ENCODE measurements at places on chromosomes 5 and 9.

- no peak for DNase-seq
Observed at GRCh38 chr5:139708434-139708861, 60.3 kb downstream of the CXXC5 start.

- no peak for DNase-seq
Observed at GRCh38 chr5:25301836-25302235, 657.1 kb upstream of the CDH10 start.

DNA sequence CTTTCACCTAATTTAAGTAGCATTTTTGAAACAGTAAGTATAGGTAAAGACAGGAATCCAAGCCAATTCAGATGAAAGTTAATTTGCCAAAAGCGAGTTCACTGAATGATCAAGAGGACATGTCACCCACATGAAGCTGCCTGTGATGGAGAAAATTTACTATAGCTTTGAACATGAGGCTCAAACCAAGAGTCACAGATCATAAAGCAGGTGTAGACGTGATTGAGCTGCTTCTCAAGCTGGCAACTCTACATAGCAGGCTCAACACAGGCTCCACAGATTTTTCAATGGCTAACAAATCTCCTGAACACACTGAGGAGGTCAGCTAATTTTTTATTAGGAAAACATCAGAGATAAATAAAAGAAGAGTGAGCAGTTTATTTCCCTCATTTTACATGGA is 173.7 kb downstream of the FAM114A2 start:
- no peak for DNase-seq

DNA sequence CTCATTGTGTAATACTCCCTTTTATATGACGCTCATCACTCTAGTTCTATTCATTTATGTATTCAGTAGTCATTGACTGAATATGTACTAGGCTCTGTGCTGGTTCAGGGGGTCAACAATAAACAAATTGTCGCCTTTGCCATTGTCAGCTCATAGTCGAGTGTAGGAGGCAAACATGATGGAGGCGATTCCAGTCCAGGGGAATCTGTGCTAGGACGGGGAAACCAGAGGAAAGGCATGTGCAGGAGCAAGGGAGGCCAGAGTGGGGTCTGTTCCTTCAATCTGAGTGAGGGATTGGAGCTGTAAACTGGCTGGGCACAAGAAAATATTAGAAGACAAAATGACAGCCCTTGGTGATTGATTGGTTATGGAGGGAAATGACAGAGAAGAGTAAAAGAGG is 83.9 kb downstream of the ANGPTL2 start:
- no peak for DNase-seq

DNA sequence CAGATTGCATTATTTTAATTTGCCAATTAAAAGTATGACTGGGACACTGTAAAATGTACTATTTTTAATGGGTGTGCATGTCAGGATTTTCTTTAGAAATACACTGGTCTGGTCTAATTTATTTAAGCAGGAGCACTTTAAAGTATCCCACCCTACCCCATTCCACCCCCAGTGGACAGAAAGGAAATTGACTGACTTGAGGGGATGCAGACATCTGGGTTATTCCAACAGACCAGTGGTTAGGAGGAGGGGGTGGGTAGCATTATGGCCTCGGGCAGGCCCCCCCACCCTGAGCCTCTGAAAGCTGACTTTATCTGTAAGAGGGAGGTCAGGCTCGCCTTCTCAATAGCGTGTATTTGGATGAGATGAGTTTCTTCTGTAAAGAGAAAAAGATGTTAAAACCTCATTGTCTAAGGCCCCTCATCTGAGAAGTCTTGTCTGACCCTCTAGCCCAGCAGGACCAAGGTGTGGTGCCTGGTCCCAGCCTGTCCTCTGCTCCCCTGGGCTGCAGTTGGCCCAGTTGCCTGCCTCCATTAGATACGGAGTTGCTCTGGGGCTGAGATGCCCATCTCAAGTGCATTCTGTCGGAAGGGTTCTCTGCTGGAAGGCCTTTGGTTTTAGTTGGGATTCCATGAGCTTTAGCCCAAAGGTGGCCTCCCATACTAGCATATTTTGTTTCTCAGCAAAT is 4.4 kb downstream of the HNRNPAB start:
- no peak for DNase-seq

DNA sequence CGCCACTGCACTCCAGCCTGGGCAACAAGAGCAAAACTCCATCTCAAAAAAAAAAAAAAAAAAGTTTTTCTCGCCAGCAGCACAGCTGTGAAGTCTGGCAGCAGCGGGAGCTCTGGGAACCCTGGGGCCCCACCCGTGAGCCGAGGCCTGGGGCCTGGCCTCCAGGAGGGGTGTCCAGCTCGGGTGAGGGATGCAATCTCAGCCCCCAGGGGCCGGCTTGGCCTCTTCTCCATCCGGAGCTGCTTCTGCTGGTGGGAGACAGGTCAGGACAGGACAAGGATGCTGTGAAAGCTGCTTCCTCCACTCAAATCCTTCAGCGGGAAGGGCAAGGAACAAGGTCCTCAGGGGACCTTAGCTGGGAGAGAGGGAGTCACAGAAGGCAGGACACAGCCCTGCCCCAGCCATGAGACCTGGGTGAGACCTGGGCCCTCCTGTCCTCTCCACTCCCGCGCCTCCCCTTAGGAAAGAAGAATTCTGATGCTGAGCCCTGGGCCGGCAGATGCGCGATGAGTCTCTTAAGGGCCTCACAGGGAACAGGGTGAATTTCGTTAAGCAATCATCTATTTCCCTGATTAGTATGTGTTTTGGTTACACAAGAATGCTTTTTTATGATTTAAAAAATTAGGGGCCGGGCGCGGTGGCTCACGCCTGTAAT is 30.6 kb downstream of the PLPP7 start:
- no peak for DNase-seq

GRCh38 chr9:72949918-72950325 is 2.9 kb downstream of the ALDH1A1 start:
- DNase-seq = no peak

DNA sequence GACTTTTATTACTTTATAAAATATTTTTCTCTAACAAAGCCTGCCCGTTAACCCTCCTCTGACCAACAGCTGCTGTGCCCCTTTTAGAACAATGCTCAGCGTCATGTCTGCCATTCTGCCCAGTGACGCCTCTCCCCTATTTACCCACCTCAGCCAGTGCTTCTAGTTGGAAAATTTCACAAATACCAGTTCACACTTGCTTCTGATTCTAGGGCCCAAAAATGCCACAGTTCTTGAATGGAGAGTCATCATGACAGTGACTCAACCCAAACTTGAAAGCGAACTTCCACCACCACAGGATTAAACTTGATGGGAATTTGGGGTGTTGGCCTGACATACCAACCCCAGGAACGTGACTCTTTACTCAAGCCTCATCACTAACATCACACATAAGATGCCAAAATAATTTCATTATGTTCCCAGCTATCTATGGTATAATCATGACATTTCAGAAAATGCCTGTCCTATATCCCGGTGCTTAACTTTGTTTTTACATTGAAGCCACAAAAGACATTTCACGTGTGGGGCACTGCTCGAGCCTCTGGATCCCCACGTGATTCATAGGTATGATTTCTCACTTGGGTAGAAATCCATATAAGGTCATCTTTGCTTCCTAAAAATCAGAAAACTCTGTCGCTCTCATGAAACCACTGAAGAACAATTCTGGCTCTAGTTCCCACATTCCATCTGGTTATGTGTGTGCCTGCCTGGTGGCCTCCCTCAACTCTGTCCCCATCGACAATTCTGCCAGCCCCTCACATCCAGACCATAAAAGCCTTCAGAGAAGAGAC is 220.9 kb downstream of the ACTL7B start:
- no peak for DNase-seq

- DNase-seq = no peak
Observed at GRCh38 chr9:13690595-13690994, 411.1 kb upstream of the MPDZ start.

DNA sequence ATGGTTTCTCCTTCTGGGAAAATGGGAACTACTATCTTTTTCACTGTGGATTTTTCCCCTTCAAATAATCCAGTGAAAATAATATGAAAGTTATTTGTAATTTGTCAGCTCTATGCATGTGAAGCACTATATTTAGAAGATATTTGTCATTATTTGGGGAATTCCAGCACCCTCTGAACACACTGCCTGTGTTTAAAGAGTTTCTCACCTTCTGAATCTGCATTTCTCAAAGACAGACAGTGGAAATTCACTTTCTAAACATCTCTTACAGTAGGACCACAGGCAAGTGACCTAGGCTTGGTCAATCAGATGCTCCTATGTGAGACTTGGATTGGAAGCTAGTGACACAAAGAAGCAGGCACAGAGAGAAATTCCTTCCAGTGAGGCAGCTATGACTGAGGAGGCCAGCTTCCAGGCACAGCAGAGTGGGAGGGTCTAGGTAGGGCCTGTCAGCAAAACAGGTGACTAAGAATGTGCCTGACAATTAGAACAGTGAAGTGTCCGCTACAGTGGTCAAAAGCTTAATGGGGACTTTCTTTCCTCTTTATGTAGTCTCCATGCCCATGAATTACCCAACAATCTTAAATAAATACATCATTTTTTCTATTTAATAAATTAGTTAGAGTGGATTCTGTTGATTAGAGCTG is 167.2 kb downstream of the HMHB1 start:
- no peak for DNase-seq

DNA sequence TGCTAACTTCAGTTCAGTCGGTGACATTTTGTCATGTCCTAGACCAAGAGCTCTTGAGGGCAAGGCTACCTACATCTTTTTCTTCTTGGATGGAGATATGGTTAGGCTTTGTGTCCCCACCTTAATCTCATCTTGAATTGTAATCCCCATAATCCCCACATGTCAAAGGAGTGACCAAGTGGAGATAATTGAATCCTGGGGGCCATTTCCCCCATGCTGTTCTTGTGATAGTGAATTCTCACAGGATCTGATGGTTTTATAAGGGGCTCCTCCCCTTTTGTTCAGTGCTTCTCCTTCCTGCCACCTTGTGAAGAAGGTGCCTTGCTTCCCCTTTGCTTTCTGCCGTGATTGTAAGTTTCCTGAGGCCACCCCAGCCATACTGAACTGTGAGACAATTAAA is 2.1 kb upstream of the CFAP90 start:
- DNase-seq = no peak

GRCh38 chr5:94113-94892 is 2.3 kb downstream of the PLEKHG4B start:
- no peak for DNase-seq

DNA sequence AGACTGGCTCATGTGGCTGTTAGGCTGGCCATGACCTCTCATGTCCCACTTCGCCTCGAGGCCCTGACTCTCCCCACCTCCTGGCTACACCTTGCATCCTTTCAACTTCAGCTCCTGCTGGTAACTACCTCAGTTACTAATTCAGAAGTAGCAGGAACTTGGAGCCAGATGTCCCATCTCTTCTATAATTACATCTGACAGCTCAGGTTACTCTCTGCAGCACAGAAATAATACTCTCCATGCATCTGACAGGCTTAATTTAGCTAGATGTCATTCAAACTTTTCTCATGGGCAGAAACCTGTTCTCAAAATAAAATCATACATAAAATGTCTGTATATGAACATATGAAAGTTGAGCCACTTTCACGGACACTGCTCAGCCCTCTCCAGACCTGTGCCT is 92.2 kb upstream of the IL33 start:
- no peak for DNase-seq

DNA sequence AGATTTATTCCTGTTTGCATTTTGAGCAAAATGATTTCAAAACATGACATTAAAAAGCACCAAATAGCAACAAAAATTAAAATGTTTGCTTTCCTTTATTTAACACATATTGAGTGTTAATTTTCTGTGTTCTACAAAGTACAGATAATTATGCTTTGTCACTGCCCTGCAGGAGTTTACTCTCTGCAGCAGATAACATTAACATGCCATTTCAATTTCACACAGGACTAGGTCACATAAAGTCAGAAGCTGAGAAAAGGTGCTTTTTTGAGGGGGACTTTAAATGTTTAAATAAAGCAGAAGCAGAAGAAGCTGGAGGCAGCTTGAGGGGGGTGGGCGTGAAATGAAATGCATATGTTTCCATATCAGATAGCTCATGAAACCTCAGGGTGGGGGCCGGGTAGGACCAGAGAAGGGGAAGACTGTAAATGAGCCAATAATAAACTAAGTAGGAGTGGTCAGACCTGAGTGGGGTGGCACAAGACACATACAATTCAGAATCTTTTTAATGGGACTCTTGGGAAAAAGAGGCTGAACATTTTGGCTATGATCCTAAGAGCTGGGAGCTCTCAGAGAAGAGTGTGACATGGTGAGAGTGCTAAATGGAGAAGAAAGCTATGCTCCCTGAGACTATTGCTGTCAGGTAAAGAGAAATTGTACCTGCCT is 387.5 kb downstream of the FAM170A start:
- no peak for DNase-seq

DNA sequence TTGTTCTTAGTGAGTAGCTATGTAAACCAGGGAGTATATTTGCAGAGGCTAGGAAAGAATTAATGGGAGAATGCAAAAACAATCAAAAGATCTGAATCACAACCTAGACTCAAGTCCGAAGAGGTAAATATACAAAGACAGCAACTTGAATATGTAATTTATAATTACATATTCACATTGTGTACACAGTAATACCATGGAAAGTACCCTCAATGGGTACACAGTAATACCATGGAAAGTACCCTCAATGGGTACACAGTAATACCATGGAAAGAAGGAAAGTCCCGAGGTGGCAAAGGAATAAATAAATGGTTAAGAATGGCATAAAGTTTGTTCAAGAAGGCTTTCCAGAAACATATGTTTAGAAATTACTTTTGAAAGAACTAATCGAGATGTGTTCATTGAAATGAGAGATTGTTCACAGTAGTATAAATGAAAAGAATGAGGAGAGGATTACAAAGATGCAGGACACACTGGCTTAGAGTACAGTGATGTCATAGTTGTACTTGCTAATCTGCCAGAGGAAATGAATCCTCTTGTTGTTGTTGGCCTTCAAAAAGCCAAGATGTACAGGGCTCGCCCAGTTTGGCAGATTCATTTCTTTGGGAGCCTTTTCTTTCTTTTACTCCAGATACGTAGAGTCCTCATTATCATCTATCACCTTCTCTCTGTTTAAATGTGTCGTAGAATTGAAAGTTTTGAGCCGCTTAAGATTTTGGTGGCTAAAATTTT is 116.0 kb downstream of the UNC13B start:
- peak; percentile 31 for DNase-seq

DNA sequence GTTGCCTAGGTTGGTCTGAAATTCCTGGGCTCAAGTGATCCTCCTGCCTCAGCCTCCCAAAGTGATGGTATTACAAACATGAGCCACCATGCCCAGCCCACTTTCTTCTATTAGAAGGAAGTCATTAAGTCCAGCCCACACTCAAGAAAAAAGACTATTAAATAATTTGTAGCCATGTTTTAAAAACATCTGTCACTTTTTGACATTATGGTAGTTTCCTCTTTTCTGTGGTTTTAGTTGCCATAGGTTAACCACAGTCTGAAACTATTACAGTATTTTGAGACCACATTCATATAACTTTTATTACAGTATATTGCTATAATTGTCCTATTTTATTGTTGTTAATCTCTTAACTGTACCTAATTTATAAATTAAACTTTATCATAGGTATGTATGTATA is 31.9 kb upstream of the C5orf24 start:
- no peak for DNase-seq

GRCh38 chr5:149174847-149175234 is 33.5 kb downstream of the ABLIM3 start:
- no peak for DNase-seq

- no peak for DNase-seq
Observed at GRCh38 chr5:14816374-14816998, 55.1 kb downstream of the ANKH start.
